ENCODE measurements at places on chromosomes 4 and X. TPM values are rescaled to one million over a fixed set of nuclear protein-coding genes. Genes with fewer than 3 reads are reported as not detected.

GRCh38 chrX:107738272-107738671 lies 37.3 kb downstream of the TSC22D3 start:
- no peak for DNase-seq

- no peak for DNase-seq
Observed at GRCh38 chr4:164876700-164877324, at the start of gene APELA. Gene APELA (plus strand): TSS chr4:164877178. CDS start chr4:164877332, 154 bp downstream.

DNA sequence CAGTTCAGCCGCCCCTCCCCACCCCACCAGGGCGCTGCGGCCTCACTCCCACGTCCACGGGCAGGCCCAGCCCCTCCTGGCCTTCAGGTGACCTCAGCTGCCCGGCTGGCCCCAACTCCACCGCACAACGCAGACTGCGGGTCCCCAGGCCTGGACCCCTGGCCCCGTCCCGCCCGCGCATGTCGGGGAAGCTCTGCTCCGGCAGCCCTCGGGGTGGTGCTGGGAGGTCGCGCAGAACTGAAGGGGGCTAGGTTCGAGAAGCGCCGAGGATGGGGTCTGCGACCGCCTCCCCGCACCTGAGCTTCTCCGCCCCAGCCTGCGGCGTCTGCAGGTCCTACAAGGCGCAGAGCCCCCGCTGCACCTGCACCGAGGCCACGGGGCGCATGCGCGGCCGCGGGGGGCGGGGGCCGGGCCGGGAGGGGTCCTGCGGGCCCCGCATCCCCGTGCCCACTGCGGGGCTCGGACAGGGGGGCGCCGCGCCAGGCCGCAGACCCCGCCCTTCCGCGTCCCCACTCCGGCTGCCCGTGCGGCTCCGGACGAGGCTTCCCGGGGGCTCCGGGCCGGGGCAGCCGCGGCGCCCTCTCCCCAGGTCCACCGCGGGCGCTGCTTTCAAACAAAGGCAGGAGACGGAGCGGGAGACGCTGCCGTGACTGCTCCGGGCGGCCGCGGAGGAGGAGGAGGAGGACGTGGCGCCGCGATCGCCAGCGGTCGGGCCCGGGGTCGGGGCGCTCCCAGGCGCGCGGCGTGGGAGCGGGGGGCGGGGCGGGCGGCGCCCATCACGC lies 672 bp upstream of the NAT8L start:
- DNase-seq: no peak

- DNase-seq: no peak
Observed at GRCh38 chrX:53290441-53291041, 9.2 kb upstream of the IQSEC2 start.

DNA sequence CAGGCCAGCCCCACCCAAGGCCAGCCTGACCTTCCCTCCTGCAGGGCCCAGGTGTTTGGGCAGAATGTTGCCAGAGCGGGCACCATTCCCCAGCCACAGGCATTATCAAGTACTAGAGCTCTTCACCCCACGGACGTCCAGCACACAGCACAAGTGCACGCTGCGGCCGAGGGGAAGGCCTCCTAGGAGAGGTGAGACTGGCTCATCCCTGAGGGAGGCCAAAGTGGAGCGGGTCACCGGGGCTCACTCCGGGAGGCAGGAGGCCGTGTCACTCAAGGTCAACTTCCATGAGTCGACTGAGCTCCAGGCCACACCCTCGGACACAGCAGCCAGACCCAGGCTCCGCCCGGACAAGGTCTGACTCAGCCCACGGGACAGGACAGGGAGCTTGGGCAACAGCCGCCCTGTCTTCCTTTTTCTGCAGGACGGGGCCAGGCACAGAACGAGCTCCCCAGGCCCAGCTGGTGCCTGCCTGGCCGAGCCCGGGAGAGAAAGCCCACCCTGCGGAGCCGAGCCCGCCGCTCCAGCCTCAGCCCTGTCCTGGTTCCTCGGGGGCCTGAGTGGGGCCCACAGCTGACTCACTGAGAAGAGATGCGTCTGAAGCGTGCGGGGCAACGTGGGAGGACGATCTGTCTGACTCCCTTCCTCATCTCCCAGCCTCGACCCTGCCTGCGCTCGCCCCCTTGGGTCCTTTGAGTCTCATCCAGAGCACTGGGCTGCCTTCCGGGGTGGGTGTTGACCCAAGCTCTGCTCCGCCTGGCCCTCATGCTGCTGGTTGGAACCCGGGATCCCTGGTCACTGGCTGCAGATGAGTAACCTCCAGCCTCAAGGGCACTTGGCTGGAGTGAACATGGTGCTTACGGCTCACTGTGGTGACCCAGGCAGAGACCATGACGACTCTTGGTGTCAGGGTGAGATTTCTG lies 1.6 kb downstream of the SLC49A3 start:
- DNase-seq: peak; percentile 98

- no peak for DNase-seq
Observed at GRCh38 chr4:151402145-151402865, 6.7 kb upstream of the FHIP1A start.

DNA sequence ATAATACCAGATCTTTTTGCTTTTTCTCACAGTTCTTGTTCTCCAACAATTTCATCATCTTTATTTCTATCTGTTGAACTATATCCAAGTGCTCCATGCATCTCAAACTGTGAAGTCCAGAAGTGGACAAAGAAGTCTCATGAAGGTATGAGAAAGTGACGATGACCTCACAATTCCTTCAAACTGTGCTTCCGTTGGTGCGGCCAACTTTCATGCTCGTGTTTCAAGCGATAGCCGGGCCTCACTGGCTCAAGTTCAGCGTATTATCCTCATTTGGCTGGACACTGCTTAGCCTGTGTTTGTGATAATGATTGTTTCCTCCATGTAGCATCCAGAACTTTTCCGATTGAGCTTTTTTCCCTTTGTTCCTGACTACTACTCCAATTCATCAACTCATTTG lies 143.1 kb downstream of the PALLD start:
- no peak for DNase-seq

DNA sequence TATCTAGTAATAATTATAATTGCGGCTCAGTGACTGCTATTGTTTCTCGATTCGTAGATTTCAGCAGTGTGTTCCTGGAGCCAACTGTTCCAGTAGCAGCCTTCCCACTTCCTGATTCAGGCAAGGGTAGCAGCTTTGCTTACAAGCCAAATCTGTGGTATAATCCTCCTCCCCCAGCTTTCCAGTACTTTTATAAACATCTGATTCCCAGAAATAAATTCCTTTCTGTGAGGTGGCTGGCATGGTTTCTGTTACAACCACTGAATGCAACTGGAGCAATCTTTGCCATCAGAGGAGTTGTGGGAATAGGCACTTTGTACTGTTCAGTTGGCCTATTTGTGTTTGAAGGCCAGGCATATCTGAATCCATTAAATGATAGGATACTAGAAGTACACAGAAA lies 80.0 kb downstream of the GLRA3 start:
- DNase-seq: no peak

- DNase-seq: no peak
Observed at GRCh38 chr4:92994727-92995126, 691.0 kb downstream of the GRID2 start.

- DNase-seq: no peak
Observed at GRCh38 chrX:20412871-20413486, 146.3 kb upstream of the RPS6KA3 start.

- no peak for DNase-seq
Observed at GRCh38 chr4:10703156-10703555, 18.6 kb upstream of the CLNK start.

DNA sequence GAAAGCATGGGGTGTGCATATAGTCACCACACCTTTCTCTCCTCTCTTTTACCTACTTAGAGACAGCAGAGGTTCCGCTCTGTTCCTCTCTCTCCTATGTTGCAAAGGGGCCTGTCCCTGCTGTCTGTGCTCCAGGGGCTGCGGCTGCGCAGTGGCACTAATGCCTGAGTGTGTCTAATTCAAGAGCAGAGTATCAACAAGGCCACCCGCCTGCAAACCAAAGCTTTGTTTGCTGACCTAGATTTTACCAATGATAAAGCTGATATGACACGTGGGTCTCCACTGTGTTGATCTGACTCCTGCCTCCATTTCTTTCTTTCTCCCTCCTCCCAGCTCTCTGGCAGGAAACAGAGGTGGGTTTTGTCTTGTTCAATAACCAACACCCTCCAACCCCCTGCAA lies 74.9 kb downstream of the NSG1 start:
- no peak for DNase-seq

DNA sequence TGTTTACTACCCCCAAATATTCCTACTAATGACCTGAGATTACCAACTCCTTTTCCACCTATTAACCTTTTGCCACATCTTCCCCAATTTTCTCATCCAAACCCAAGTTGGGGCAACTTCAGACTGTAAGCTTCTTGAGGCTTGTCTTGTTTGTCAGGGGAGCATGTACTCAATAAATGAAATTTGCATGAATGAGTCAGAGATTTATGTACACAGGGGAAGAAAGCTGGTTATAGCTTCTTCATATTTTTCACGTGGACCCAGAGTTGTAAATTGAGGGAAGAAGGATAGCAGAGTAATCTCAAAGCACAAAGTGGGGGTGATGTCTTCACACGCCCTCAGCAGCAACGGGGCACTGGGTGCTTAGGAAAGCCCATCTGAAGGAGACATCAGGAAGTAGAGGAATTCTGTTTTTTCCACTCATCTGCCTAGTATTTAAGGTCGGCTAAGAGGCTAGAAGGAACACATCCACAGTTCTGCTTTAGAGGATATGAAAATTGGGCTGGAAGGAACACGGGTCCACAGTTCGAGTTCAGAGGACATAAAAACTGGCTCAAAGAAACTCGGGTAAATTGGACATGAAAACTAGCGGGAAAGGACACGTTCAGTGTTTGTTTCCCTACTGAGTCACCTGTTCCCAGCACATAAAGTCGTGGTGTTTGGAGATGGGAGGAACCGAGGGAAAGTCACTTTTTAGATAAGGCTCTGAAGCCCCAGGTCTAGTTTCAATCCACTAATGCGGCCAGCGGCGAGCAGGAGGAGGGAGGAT lies 696 bp upstream of the CA5B start:
- no peak for DNase-seq

DNA sequence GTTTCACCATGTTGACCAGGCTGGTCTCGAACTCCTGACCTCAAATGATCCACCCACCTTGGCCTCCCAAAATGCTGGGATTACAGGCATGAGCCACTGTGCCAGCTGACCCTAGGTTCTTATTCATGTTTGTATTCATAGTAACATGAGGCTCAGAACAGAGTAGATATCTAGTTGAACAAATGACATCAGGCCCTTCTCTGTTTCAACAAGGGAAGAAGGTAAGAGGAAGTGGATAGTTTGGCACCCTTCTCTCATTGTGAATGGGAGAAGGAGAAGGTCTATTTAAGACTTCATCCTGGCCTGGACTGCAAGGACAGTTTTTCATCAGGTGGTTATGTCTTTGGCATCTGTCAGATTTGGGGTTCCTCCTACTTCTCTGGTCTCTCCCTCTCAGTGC lies 13.8 kb downstream of the GJB1 start:
- DNase-seq: no peak

The HSFX2 gene
- total RNA-seq: not detected

The TASL gene
- 0.34 TPM for total RNA-seq

The L1CAM gene
- 4.8 TPM for total RNA-seq

The EPHA5 gene
- total RNA-seq: 0.56 TPM

The XK gene
- 1.3 TPM for total RNA-seq

The VCX3B gene
- total RNA-seq: not detected

The FANCB gene
- total RNA-seq: 0.94 TPM

The CUL4B gene
- total RNA-seq: 25.3 TPM

The MAGEB10 gene
- total RNA-seq: not detected

The P2RY10 gene
- total RNA-seq: 8.5 TPM

Measured in lower leg skin (tissue), 4 donors.